Globus pallidus (tissue), 1 donor: ENCODE measurements at places on chromosomes 13 and 19.

DNA sequence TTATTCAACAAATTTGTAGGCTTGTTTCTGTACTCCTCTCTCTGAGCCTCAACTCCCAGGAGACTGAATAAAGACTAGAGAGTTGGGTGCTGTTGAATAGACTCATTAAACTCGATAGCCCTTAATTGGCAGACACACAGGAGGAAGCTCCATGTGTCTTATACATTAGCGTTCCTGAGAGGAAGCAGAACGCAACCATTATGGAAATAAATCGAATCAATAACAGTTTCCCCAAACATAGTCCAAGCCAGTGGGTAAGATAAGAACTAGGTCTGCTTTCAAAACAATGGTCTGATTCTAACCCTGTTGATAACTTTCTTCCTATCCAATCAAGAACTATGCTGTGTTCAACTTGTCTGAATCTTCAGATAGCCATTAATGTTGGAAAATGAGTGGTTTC is 118.1 kb upstream of the FNDC3A start:
- DNase-seq: no peak

GRCh38 chr19:5181329-5181728 is 159.3 kb downstream of the PTPRS start:
- DNase-seq: no peak

GRCh38 chr13:34883396-34883795 is 58.7 kb upstream of the NBEA start:
- DNase-seq: no peak

- no peak for DNase-seq
These were observed 30.0 kb upstream of the KCTD15 start for GRCh38 chr19:33766623-33767022.

- no peak for DNase-seq
These were observed 23.5 kb downstream of the ZNF180 start for GRCh38 chr19:44476559-44477408.
